ENCODE measurements at places on chromosomes 6 and 20.

GRCh38 chr20:56848561-56848960 is 219.5 kb downstream of the TFAP2C start:
- no peak for DNase-seq

DNA sequence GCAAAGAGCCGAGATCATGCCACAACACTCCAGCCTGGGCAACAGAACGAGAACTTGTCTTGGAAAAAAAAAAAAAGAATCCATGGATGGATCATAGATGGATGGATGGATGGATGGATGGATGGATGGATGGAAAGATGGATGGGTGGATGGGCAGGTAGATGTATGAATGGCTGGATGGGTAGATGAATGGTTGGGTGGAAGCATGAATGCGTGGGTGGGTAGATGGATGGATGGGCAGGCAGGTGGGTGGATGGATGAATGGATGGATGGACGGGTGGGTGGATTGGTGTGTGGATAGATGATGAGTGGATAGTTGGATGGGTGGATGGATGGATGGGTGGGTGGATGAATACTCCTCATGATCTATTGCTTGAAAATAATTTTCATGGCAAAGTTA is 1.4 kb downstream of the JPH2 start:
- DNase-seq, result no peak

DNA sequence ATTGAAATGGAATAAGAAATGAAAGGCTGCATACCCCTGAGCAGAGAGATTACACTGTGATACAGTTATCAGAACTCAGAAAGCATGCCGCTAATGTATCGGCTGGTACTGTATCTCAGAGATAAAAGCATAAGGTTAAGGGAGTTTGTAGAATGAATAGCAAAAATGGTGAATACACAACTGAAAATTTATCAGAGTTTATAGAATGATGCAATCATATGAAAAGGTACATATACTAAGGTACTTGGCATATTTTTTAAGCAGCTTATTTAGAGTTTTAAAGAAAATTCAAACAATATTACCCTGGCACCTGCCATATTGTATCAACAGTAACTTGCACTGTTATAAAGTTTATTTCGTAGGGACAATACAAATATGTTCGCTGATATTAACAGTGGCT is 364.0 kb downstream of the PHF3 start:
- no peak for DNase-seq

- DNase-seq, result no peak
These were observed 426.9 kb upstream of the JARID2 start for GRCh38 chr6:14819001-14819400.

DNA sequence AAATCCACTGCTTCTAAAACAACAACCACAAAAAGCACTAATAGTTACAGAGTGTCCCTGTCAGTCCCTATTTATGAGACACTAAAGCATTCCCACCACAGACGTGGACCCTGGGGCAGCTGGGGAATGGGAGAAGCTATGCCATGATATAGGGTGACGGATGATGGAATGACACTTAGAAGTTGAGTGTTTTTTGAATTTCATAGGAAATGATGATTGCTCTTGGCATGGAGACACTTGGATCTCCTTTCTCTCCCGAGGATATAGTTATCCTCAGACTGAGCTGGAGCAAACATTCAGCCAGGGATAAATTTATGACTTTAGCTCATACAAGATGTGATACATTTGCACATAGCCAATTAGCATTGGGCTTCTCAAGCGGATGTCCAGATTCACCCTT is 151.2 kb downstream of the EDN3 start:
- DNase-seq, result no peak

- DNase-seq, result no peak
These were observed 2.1 kb upstream of the MUC22 start for GRCh38 chr6:31008165-31008564.

Data from LoVo (cell line).